Fibroblast of pulmonary artery (primary cell): ENCODE measurements at places on chromosomes 5 and 9.

- no peak for DNase-seq
Measured at GRCh38 chr5:125112196-125112595, 365.8 kb upstream of the ZNF608 start.

GRCh38 chr5:80554646-80555045 is 15.4 kb downstream of the ANKRD34B start:
- no peak for DNase-seq

- no peak for DNase-seq
Measured at GRCh38 chr5:179190851-179191505, 130.8 kb downstream of the ZNF354C start.

DNA sequence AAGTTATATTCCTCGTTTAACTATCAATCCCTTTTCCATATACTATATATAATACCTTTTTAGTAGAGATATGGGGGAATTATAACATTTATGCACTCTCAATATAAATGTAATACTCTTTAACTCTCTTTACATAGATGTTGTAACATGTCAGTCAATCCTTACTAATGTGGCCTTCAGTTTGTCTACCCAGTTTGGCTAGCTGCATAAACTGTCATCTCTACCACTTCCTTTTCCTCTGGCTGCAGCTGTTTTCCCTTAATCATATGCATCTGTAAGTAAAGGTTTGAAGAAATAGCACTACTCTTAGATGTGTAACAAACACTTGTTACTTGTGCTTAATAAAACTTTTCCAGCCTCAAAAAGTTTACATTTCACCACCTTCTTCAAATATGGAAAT is 13.4 kb downstream of the ABHD17B start:
- no peak for DNase-seq

DNA sequence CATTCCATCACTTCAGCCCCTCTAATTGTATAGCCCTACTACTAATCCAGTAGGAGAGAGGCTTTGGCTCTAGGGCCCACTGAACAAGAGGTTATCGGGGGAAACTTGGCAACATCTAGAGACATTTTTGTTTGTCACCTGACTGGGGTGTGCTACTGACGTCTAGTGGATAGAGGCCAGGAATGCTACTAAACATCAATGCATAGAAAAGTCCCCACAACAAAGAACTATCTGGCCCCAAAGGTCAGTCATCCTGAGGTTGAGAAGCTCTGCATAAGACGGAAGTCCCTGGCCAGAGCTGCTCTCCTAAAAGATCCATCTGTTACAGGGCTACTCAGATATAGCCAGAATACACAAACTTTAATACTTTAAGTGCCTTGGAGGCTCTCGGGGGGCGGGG is 570.6 kb upstream of the KLF4 start:
- no peak for DNase-seq

GRCh38 chr5:116669261-116670031 is 94.8 kb upstream of the SEMA6A start:
- DNase-seq: no peak

GRCh38 chr9:78967596-78968217 is 604.1 kb upstream of the TLE4 start:
- no peak for DNase-seq

- DNase-seq: no peak
Measured at GRCh38 chr9:87604886-87605588, 107.4 kb downstream of the DAPK1 start.

GRCh38 chr9:129498451-129499384 is 122.2 kb downstream of the C9orf50 start:
- no peak for DNase-seq

DNA sequence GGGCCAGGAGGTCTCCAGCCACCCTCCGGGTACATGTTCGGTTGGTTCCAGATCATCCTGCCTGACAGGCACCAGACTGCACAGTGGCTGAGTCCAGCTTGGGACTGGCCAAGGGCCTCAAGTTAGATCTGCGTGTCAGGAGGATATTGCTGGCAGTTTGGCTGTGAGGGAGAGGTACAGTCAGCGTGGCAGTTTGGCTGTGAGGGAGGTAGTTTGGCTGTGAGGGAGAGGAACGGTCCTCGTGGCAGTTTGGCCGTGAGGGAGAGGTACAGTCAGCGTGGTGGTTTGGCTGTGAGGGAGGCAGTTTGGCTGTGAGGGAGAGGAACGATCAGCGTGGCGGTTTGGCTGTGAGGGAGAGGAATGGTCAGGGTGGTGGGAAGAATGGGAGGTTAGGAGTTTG is 39.0 kb downstream of the CACNA1B start:
- no peak for DNase-seq

GRCh38 chr9:38733503-38733902 is 13.6 kb upstream of the FAM240B start:
- DNase-seq: no peak

- no peak for DNase-seq
Measured at GRCh38 chr9:110410961-110411360, 73.3 kb upstream of the TXNDC8 start.

GRCh38 chr5:156376751-156377150 is 49.8 kb downstream of the SGCD start:
- no peak for DNase-seq

- DNase-seq: peak; percentile 14
Measured at GRCh38 chr5:92838253-92838652, 742.8 kb downstream of the NR2F1-AS1 start.

DNA sequence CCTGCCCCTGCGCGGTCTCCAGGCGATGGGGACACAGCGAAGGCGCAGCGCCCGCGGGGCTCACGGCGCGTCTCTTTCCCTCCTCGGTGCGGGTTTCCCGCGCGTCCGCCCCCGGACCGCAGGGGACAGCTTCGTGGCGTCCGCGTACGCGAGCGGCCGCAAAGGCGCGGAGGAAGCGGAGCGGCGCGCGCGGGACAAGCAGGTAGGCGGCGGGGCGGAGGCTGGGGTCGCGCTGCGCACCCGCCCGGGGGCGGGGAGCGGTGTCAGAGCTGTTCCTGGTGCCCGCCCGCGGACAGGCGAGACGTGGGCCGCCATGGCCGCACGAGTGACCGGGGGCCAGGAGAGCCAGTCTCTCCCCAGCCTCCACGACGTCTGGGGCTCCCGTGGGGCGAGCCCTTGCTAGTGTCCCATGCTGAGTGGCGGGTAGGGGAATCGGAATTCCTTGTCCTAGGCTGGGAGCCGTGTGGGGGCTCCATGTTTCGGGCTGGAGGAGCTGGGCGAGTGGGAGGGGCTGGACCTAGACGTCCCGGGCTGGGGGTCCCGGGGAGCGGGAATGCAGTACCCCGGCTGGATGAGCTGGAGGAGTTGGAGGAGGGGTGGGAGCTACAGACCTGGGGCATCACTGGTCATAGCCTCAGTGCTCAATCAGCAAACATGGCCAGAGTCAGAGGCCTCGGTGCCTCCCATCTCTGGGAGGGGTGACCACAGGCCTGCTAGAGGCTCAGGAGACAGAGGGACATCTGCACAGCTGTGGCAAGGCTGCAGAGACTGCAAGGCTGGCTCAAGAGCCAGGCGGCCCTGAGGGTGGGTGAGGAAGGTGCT is 968 bp downstream of the NKD2 start:
- DNase-seq: no peak

DNA sequence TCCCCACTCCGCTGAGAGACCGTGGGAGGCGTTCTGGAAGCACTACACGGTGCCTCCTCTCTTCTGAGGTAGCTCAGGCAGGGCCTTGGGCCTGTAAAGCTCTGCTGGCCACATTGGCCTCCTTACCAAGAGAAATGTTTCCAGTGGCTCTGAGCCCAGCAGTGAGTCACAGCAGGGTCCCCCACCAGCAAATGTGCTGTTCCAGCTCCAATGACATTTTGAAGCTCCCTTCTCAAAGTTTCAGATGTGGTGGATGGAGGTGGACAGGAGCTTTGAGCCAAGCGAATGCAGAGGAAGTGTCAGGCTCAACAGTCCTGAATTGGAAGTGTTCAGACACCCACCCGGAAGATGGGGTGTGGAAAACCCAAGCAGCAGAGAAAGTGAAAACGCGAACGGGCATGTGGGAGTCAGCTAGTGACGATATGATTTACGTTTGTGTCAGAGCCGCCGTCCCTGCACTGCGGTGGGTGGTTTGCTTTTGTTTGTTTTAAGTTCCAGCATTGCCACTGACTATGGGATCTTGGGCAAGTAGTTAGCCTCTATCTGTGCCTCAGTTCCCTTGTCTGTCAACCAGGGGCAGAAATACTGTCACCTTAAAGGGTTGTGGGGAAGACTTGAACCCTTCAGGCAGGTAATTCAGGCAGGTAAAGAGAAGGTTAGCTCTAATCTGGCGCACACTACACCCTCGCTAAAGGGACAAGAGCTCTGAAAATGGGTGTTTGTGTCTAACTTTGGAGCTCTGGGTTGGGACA is 38.2 kb downstream of the C5orf15 start:
- peak; percentile 55 for DNase-seq

DNA sequence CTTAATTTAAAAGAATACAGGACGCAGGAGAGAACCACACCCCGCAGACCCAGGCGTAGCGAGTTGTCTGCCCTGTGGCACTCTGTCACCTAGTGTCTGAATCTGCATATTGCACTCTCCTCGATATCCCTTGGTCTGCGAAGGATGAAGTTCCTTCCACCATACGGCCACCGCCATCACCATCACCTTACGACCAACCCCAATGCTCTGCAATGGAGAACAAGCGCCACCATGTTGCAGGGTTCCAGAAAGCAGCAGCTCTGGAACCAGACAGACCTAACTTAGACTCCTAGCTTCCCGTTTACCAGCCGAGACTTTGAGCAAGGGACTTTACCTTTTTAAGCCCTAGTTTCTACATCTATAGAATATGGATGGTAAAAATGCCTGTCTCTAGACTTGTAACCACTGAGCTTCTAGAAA is 77.4 kb upstream of the DMRT1 start:
- DNase-seq: peak; percentile 77

DNA sequence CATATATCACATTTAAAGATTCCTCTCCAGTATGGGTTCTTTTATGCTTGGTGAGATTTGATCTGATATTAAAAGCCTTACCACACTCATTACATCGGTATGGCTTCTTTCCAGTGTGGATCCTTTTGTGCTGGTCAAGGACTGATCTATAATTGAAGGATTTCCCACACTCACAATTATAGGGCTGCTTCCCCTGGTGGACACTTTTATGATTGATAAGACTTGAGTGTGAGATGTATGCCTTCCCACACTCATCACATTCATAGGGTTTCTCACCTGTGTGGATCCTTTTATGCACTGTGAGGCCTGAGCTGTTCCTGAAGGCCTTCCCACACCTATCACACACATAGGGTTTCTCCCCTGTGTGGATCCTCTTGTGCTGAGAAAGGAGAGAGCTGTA is 12.2 kb downstream of the ZFP62 start:
- no peak for DNase-seq

GRCh38 chr5:124936626-124936933 is 190.1 kb upstream of the ZNF608 start:
- no peak for DNase-seq

DNA sequence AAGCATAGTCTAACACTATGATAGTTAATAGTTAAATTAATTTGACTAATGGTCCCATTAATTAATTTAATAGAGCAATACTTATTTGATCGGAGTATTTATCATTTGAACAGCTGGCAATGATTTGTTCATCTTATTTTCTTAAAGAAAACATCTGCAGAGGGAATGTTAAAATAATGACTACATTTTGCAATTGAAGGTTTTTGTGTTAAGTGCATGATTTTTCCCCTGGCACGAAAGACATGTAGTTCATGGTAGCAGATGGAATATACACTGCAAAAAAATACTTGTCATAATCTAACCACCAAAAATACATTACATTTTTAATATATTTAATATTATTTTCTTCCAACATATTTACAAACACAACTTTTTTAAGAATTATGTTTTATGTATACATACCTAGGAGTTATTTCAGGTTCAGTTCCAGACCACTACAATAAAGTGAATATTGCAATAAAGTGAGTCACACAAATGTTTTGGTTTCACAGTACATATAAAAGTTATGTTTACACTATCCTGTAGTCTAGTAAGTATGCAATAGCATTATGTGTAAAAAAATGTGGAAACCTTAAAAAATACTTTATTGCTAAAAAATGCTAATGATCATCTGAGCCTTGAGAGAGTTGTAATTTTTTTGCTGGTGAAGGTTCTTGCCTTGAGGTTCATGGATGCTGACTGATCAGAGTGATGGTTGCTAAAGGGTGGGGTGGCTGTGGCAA is 292.6 kb upstream of the DAB2 start:
- DNase-seq: peak; percentile 17
